ENCODE measurements at places on chromosomes 1 and 21.
A peak's percentile ranks its signal among the peaks of the same experiment; 100 is the strongest.

- no peak for DNase-seq
Measured at GRCh38 chr1:161843156-161843555, 77.0 kb downstream of the ATF6 start.

GRCh38 chr1:12469990-12470389 lies 148.0 kb downstream of the DHRS3 start:
- DNase-seq = peak; percentile 37

GRCh38 chr1:12778061-12778460 lies 4.5 kb downstream of the PRAMEF12 start:
- no peak for DNase-seq

DNA sequence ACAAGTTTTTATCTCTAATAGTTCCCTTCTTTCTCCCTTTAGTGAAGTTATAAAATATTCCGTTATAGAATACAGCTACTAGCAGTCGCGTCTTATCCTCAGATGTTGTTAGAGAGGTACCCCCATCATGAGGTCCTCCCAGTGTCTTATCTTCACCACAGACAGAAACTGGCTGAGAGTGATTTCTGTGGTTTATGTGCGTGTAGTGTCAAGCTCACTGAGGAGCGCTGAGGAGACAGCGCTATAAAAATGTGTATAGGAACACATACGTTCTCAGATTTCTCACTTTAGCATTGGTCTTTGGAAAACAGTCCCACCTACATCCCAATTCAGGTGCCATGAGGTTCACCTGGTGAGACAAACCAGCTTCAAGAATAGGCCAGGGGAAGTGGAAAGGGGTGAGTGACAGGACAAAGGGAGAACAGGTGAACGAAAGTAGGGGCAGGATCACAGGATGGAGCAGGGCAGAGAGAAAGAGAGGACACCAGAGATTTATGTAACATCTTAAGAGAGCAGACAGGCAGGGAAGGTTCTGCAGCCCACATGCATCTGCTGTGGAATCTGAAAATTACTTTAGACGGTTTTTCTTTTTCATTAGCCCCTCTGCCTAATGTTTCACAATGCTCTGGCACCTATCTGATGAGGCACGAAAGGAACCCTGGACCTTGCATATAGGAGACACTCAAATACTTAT lies 2.7 kb upstream of the PLEKHO1 start:
- no peak for DNase-seq

- DNase-seq = no peak
Measured at GRCh38 chr1:114181356-114181755, 27.7 kb upstream of the SYT6 start.

GRCh38 chr1:183282101-183282855 lies 96.2 kb downstream of the LAMC2 start:
- DNase-seq = no peak

GRCh38 chr1:92834617-92835016 lies 2.8 kb downstream of the RPL5 start:
- no peak for DNase-seq

DNA sequence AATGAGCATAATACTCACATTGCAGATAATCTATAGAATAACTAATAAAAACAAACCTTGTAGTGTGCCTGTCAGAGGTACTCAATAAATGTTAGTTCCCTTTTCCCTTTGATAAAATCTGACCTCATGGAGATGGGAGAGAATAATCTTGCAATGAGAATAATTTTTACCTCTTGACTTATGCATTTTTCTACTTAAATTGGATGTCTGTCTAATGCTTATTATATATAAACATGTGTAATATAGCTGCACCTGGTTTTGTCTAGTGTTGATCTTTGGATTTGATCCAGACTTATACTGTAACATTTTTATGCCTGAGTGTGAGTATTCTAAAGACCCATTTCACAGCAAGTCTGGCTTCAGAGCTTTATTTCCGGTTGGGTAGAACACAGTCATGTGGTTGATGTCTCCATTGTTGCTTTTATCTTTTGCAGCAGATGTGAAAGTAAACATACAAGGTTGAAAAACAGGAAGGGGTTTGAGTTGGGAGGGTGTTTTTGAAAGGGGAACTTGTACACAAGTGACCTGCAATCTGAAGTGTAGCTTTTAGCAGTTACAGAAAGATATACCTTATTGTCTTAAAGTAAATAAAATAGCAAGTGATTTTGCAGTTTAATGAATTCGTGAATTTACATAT lies 12.4 kb downstream of the EPB41 start:
- DNase-seq = peak; percentile 30

- DNase-seq = no peak
Measured at GRCh38 chr1:150144606-150145005, 5.1 kb upstream of the PLEKHO1 start.

- DNase-seq = no peak
Measured at GRCh38 chr1:27257155-27257554, 22.7 kb downstream of the WDTC1 start.

- DNase-seq = no peak
Measured at GRCh38 chr1:12555411-12556367, 62.3 kb downstream of the DHRS3 start.

DNA sequence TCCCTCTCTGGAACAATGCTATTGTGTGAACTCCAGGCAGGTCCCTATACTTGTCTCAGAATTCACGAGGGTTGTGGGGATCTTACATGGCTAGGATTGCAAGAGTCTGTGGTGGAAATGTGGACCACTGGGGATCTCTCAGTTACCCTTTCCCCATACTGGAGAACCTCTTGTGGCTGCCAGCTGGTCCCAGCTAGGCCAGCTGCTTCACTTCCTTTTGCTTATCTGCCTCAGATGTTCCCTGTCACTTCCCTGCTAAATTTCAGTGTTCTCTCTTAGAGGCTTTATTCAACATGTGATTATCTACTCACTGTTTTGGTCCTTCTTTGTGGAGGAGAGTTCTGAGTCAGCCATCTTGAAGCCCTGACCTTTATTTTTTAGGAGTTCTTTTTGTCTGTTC lies 75.9 kb upstream of the SAMD13 start:
- no peak for DNase-seq

DNA sequence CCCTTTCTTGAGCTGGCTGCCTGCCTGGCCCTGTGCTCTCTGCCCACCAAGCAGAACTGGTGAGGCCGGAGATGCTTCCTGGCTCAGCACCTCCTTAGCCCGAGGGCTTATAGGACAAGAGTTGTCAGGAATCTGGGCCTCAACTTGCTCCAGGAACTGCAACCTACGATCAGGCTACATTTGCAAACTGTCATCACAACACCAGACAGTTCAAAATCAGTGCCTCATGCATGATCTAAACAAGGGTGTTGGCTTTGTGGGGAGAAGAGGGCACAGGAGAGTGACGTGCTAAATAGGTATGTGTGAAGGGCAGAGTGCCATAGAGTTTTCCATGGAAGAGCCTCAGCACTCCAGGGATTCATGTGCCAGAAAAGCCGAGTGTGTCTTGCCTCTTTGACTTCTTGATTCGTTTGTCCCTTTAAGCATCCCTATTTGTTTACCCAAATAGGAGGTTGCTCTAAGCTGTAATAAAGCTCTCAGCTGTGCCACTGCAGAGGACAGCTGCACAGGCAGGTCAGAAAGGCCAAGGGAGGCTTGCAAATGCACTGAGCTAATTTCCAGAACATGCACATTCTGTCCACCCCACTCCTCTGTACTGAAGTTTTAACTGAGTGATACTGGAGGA lies 30.2 kb upstream of the NEK2 start:
- DNase-seq = peak; percentile 15

- no peak for DNase-seq
Measured at GRCh38 chr1:45221716-45222115, 15.3 kb upstream of the ZSWIM5 start.
